ENCODE measurements at places on chromosomes 6 and 20.

GRCh38 chr6:154127657-154128056, 88.6 kb downstream of the OPRM1 start:
- no peak for DNase-seq

- no peak for DNase-seq
These were observed 12.4 kb upstream of the DEK start for GRCh38 chr6:18276610-18277236.

DNA sequence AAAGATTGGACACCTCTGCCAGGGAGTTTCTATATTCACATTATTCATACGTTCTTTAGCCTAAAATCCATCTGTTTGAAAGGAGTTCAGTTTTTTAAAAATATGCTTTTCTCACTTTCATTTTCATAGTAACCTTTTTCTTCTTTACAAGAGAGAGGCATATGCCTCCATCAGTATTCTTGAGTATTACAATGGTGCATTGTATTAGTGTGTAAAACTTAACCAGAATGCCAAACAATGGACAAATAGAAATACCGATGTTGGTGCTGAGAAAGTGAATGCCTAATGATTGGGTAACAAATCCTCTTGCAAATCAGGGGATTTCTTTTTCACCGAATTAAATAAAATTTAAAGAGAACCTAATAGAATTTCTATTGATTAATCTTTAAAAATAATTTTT, 163.2 kb upstream of the LAMA2 start:
- DNase-seq: no peak

- DNase-seq: no peak
These were observed 67.1 kb downstream of the REPS1 start for GRCh38 chr6:138920906-138921305.

GRCh38 chr6:88814909-88815308, 148.5 kb downstream of the RNGTT start:
- DNase-seq: no peak

DNA sequence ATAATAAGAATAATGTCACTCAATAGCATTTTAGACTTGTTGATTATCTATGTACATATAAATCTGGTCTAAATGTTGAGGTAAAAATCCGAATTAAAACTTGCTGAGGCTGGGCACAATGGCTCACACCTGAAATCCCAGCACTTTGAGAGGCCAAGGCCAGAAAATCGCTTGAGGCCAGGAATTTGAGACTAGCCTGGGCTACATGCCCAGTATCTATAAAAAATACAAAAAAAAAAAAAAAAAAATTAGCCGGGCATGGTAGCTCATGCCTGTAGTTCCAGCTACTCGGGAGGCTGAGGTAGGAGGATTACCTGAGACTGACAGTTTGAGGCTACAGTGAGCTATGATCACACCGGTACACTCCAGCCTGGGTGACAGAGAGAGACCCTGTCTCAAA, 34.2 kb upstream of the SUPT3H start:
- DNase-seq: no peak

DNA sequence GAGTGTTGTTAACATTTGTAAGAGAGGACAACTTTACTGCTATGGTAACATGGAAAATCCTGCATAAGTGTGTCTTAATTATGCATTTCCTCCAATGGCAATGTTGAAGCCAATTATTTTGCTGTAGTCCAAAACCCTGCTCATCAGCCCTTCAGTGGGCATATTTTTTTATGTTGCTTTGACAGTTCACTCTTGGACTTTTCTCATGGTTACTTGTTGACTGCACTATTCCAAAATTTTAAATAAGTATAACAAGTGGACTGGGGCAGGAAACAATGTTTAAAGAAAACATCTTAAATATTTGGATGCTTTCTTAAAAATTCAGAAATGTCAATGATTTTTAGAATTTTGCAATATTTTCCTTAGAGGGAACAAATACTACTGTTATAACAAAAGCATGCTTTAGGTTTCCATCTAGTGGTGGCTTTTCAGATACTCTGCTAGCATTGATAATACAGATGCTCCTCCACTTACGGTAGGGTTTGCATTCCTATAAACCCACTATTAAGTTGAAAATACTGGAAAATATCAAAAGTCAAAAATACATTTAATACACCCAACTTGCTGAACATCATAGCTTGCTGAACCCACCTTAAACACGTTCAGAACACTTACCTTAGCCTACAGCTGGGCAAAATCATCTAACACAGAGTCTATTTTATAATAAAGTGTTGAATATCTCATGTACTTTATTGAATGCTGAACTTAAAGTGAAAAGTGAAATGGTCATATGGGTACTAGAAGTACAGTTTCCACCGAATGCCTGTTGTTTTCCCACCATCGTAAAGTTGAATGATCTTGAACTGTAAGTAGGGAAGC, 86.4 kb downstream of the ADGRG6 start:
- DNase-seq: no peak

- DNase-seq: no peak
These were observed 9.1 kb upstream of the BRPF3 start for GRCh38 chr6:36187446-36187845.

DNA sequence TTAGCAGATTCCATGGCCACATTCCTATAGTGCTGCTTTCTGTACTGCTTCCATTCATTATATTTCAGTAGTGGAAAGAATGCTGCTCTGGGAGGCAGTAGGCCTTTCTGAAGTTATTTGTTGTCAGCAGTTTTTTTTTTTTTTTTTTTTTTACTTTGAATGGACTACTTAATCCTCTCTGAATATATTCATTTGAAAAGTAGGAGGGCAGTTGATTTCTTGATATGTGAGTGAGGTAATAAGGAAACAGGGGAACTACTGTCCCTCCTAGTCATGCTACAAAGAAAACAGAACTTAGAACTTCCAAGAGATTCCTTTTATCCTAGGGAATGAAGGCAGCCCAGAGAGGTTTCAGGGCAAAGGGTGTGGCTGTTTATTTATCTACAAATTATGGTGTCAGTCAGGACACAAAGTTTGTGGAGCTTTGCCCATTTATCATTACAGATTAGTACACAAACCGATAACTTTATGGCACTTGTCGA, 155.9 kb downstream of the JARID2 start:
- DNase-seq: no peak

DNA sequence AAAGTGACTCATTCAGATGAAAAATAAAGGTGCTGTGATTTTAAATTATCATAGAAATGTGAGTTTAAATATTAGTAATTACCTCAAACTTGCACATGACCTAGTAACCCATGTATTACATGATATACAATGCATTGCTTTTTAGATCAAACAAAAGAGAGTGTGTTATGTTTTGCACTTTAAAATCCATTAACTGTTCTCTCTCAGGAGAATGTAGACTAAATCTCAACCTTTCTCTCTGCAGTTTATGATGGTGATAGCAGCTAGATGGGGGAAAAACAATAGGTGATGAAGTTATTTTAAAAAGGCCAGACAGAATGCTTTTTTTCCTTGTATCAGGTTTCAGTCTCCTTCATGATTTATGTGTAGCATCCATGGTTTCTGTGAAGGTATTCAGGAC, 404.4 kb upstream of the RNF217 start:
- no peak for DNase-seq

DNA sequence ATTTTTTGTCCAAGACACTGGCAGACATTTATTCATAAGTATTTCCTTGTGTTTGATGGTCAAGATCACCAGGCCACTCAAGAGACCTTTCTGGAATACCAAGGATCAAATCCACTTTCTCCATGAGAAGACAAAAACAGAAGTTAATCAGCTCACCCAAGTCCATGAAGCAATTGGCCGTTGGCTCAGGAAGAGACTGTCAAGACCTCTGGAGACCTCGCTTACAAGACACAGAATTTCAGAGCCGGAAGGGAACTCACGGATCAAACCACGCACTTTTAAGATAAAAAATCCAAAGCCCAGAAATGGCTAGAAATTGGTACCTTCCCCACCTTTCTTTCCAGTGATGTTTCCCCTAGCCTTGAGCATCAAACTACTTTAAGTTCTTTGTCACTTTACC, 3.3 kb downstream of the TRERF1 start:
- no peak for DNase-seq

DNA sequence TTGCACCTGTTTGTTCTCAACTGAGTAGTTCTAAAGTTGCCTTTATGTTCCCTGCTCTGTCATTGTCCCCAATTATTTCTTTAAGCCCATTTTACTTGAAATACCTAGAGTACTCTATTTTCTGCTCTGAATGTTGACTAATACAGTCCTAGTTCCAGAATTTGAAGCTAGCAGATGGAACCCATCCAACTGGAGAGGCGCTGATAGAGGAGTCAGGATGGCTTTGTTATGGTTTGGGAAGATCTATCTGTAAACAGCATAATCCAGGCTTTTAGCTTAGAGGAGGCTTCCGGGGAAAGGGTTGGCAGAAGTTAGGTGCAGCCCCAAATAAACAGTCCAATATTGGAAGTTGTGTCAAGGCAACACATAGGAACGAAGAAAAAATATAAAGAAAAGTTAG, 927.7 kb downstream of the TFAP2A start:
- no peak for DNase-seq

- DNase-seq: no peak
These were observed 230.6 kb upstream of the PMEPA1 start for GRCh38 chr20:57940376-57940775.

GRCh38 chr6:52284460-52285176, at the start of gene MCM3:
Gene MCM3 (minus strand): TSS chr6:52284742. CDS start chr6:52284674, 68 bp downstream.
- peak; percentile 96 for DNase-seq

- DNase-seq: no peak
These were observed 615.9 kb downstream of the RNF144B start for GRCh38 chr6:19002976-19003560.

- DNase-seq: no peak
These were observed 58.3 kb upstream of the TMEM181 start for GRCh38 chr6:158501360-158502262.

DNA sequence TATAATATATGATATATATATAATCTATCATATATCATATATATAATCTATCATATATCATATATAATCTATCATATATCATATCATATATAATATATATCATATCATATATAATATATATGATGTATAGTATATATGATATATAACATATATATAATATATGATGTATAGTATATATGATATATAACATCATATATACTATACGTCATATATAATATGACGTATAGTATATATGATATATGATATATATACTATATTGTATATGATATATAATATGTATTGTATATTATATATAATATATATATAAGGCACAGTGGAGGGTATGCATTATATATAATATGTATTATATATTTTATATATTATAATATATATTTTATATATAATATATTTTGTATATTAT, 36.7 kb downstream of the PTPRA start:
- no peak for DNase-seq

DNA sequence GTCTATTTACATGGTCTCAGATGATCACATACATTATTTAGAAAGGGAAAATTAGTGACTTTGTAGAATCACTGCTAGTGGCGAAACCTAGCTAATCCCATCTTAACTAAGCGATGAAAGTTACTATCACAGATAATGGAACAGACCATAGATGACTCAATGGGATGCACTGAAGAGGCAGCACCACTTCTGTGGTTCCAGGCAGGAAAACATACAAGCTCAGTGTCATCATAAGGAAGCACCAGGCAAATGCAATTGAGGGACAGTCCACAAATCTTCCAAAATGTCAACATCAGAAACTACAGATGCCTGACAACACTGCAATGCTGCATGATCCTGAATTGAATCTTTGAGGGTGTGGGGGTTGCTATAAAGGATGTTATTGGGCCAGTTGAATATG, 15.9 kb upstream of the SNAI1 start:
- DNase-seq: no peak

DNA sequence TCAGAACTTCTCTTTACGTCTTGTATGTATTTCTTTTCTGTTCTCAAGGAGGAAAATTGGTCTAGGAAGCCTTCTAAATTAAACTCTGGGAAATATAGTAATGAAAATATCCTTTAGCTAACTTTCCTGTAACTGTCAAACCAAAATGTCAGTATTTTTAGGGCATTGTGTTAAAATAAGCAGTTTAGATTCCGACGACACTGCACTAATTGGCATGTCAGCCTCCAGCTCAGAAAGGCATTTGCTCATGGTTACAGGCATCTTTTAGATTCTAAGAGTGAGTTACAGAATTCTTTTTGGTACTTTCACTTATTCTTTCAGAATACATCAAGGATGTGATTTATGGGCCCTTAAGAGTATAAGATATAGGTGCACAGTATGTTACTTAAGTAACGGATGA, 26.1 kb upstream of the VAPB start:
- DNase-seq: no peak

GRCh38 chr6:11668455-11668854, 110.1 kb downstream of the ADTRP start:
- DNase-seq: no peak

Data from stimulated activated CD4-positive, alpha-beta T cell treated with anti-CD3 and anti-CD28 coated beads, Interleukin-15, amount 100 ng/mL, for 48 hours (primary cell).